ENCODE measurements at places on chromosomes 12 and 14. TPM values are rescaled to one million over a fixed set of nuclear protein-coding genes. Genes with fewer than 3 reads are reported as not detected.

CCDC59 gene
- total RNA-seq, result 54.0 TPM

CLEC1B gene
- not detected for total RNA-seq

PPP4R4 gene
- 9.6 TPM for total RNA-seq

TEX52 gene
- not detected for total RNA-seq

DAZAP2 gene
- 24.9 TPM for total RNA-seq

ERBB3 gene
- 52.4 TPM for total RNA-seq

SYNDIG1L gene
- total RNA-seq, result 3.0 TPM

AP1G2 gene
- 70.9 TPM for total RNA-seq

OTOGL gene
- 0.31 TPM for total RNA-seq

RAD51B gene
- 14.9 TPM for total RNA-seq

- no peak for DNase-seq
Observed at GRCh38 chr14:71429902-71430301, 502.3 kb upstream of the RGS6 start.

DNA sequence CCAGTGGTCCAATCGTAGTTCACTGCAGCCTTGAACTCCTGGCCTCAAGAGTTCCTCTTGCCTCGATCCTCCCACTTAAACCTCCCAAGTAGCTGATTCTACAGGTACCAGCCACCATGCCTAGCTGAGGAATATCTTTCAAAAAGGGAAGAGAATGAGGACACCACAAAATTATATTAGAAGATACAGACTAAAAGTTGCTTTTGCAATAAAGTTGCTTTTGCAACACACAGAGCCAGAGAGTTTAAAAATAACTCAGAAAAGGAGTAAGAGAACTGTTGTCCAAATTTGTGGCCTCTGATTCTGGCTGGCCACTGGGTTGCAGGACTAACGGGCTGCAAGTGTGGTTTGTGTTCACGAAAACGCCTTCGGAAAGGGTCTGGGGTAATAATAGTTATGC lies 19.8 kb downstream of the TMEM253 start:
- no peak for DNase-seq

DNA sequence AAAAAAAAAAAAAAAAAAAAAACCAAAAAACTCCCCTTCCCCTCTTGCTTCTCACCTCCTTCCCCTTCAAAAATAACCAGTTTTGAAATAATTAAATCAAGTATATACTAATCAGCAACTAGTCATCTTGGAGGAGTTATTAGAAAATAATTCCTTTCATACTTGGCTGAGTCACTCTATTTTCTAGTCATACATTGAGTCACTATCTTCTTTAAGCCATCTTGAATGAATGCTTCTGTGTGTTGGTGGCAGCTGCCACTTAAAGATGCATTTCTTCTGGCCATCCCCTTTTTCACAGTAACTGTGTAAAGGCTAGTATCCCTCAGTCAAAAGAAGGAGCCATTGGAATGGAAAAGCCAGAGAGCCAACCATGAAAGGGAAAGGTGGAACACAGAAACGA lies 84.2 kb upstream of the TMEM263 start:
- DNase-seq, result no peak

GRCh38 chr12:115666168-115666567 lies 611.3 kb downstream of the MED13L start:
- DNase-seq, result no peak

GRCh38 chr12:79891506-79892162 lies 43.3 kb downstream of the PPP1R12A start:
- DNase-seq, result no peak

GRCh38 chr14:34014936-34015335 lies 64.1 kb upstream of the EGLN3 start:
- no peak for DNase-seq

GRCh38 chr12:56896082-56896481 lies 38.1 kb downstream of the SDR9C7 start:
- no peak for DNase-seq

DNA sequence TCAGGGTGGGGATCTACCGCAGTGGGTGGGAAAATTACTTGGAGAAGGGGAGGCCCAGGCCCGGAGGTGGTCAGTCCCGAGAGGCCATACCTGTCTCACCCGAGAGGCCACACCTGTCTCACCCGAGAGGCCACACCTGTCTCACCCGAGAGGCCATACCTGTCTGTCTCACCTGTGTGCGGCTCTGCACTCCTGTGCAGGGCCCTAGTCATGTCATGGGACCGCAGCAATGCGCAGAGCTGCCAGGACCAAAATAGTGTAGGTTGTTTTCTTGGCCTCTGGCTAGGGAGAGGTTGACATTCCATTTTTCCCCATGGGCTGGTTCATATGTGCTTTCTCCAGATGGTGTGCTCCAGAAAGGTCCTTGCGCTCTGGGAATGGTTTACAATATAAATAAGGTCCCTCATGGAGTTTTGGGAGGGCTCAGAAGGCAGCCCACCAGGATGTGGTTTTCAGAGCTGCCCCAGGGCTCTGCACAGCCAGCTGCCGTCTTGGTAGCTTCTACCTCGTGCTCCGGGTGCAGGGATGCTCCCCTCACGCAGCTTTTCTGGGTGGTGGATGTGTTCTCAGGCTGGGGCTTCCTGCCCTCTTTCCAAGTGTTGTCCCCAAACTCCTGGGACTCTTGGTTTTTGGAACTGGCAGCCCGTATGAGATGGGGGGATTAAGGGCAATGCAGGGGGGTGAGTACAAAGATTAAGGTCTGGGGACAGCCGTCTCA lies 58.2 kb downstream of the CACNA1C start:
- no peak for DNase-seq

GRCh38 chr12:5691943-5692342 lies 253.1 kb downstream of the ANO2 start:
- DNase-seq, result no peak

GRCh38 chr14:73829071-73829470 lies 22.6 kb upstream of the PTGR2 start:
- no peak for DNase-seq

DNA sequence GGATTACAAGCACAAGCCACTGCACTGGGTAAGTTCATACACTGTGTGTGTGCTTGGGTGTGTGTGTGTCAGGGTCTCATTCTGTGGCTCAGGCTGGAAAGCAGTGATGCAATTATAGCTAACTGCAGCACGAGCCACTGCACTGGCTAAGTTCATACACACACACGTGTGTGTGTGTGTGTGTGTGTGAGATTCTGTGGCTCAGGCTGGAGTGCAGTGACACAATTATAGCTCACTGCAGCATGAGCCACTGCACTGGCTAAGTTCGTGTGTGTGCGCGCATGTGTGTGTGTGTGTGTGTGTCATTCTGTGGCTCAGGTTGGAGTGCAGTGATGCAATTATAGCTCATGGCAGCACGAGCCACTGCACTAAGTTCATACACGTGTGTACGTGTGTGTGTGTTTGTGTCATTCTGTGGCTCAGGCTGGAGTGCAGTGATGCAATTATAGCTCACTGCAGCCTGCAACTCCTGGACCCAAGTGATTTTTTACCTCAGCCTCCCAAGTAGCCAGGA lies 85.4 kb downstream of the HECTD1 start:
- no peak for DNase-seq

- no peak for DNase-seq
Observed at GRCh38 chr14:96823652-96824051, 26.5 kb downstream of the VRK1 start.

- no peak for DNase-seq
Observed at GRCh38 chr12:99154216-99154982, 493.2 kb upstream of the GARIN6 start.

- no peak for DNase-seq
Observed at GRCh38 chr12:117030187-117030900, 68.9 kb downstream of the TESC start.

DNA sequence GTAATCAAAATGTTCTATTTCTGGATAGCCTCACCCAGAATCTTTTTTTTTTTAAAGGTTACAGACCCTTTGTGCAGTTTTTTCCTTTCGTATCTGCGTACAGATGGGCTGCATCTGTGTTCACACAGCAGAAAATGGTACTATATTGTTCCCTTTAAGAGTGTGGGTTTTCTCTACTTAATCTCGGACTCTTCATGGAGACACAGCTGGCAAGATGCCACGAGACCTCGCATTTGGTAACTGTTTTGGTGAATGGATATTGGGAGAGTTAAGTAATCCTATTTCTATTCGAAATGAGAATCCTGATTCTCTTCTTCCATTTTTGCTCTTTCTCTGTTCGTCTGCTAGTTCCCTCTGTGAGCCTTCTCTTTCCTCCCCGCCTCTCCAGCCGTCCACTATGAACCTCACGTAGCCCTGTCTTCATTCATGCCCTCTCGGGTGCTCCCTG lies 85.7 kb downstream of the SAMD4A start:
- no peak for DNase-seq

Measured in H1 (cell line).